Endodermal cell (in vitro differentiated cells): ENCODE measurements at places on chromosomes 6 and 20.

DNA sequence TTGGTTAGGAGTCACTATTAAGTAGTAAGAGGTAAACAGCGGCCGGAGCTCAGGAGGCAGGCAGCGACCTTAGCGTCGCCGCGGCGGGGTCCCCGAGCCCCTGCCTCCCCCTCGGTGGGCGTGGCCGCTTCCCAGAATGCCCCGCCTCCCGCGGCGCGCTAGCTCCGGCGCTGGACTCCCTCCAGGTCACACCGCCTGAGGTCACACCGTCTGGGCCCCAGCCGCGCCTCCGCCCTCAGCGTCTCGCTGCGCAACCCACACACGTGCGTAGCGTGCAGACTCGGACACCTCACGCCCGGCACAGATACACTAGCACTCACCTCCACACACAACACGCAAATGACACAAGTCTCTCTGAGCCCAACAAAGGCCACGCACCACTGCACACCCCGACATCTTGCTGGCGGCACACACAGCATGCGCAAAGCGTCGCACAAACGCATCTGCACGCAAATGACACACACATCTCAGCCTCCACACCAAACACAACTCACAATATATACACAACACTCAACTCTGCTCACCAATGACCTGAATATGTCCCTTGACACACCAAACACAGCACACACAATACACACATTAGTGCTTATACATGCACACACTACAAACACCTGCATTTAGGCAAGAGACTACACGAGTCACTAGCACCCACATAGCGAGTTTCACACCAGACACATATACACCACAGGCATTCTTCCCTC lies 17.6 kb upstream of the CDKN1A start:
- DNase-seq = peak; percentile 90

- DNase-seq = peak; percentile 51
These were observed 1.2 kb downstream of the SYNCRIP start for GRCh38 chr6:85641522-85641896.

GRCh38 chr20:37777012-37777950 lies 83.5 kb downstream of the CTNNBL1 start:
- DNase-seq = no peak

- DNase-seq = peak; percentile 32
These were observed 7.2 kb downstream of the CST7 start for GRCh38 chr20:24956001-24956841.

DNA sequence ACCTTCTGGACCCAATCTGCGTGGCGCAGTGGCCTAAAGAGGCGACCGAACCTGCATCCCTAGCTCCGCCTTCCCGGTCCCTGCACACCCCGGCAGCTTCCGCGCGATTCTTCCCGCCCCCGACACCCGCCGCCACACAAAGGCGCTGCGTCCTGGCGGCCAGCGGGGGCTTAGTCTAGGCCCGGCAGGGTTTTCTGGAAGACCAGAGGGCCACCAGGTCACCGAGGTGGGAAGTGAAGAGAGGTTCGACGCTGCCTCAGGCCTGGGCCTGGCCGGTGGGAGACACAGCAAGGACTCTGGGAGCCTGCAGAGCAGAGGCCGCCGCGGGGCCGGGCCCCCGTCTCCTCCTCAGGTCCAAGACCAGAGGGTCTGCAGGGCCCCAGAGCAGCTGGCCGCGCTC lies 154.9 kb downstream of the OR2B2 start:
- peak; percentile 89 for DNase-seq

GRCh38 chr20:54514028-54514607 lies 38.7 kb downstream of the DOK5 start:
- DNase-seq = peak; percentile 48

DNA sequence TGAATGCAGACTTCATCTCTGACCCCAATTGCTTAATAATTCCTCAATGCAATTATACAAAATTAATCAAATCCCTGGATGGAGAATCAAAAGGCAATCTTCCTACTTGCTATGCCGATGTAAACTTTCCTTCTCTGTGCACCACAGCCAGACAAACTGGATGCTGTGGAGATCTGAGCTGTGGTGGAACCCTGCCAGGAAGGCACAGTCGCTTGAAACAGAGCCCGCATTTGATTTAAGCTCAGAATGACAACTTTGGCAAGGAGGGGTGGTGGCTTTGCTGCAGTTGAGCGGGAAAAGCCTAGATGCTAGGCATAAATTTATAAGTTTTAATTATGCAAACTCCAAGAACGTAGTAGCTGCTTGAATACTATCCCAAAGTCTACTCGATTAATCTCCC lies 190.8 kb downstream of the MTFR2 start:
- DNase-seq = no peak
